ENCODE measurements at places on chromosomes 4 and X. TPM values are rescaled to one million over a fixed set of nuclear protein-coding genes. Genes with fewer than 3 reads are reported as not detected.
A peak's percentile ranks its signal among the peaks of the same experiment; 100 is the strongest.

The CITED1 gene
- not detected for total RNA-seq

GRCh38 chr4:111960241-111960667 is 185.0 kb upstream of the FAM241A start:
- H3K27me3 ChIP-seq, result no peaks in the 10 kb centered on the region
- no peak overlapping the region for H3K4me3 ChIP-seq
- H3K4me1 ChIP-seq, result no peaks in the 10 kb centered on the region
- DNase-seq, result no peak

DNA sequence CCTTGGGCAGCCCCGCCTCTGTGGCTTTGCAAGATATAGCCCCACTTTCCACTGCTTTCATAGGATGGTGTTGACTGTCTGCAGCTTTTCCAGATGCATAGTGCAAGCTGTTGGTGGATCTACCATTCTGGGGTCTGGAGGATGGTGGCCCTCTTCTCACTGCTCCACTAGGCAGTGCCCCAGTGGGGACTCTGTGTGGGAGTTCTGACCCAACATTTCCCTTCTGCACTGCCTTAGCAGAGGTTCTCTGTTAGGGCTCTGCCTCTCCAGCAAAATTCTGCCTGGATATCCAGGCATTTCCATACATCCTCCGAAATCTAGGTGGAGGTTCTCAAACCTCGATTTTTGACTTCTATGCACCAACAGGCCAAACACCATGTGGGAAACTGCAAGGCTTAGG is 153.7 kb downstream of the TBCK start:
- H3K27ac ChIP-seq, result no peak overlapping the region
- H3K27me3 ChIP-seq, result no peaks in the 10 kb centered on the region
- peaks cover 13% of the 10 kb centered on the region for H3K4me1 ChIP-seq
- DNase-seq, result no peak
- H3K4me3 ChIP-seq, result no peak overlapping the region

GRCh38 chr4:103934178-103934789 is 214.5 kb upstream of the TACR3 start:
- no peak for DNase-seq
- H3K27me3 ChIP-seq, result no peaks in the 10 kb centered on the region
- H3K36me3 ChIP-seq, result no peaks in the 10 kb centered on the region
- H3K4me3 ChIP-seq, result no peak overlapping the region
- no peak overlapping the region for H3K27ac ChIP-seq

GRCh38 chrX:45619290-45619689 is 418.6 kb upstream of the DIPK2B start:
- no peak for DNase-seq
- no peak overlapping the region for H3K27ac ChIP-seq
- H3K4me1 ChIP-seq, result no peaks in the 10 kb centered on the region
- no peaks in the 10 kb centered on the region for H3K36me3 ChIP-seq
- peaks cover 19% of the 10 kb centered on the region for H3K27me3 ChIP-seq

The POF1B gene
- not detected for total RNA-seq

- no peaks in the 10 kb centered on the region for H3K4me1 ChIP-seq
- no peaks in the 10 kb centered on the region for H3K36me3 ChIP-seq
- no peak overlapping the region for H3K4me3 ChIP-seq
- H3K27ac ChIP-seq, result no peak overlapping the region
- no peak for DNase-seq
Measured at GRCh38 chr4:70577220-70577927, 14.7 kb upstream of the AMBN start.

DNA sequence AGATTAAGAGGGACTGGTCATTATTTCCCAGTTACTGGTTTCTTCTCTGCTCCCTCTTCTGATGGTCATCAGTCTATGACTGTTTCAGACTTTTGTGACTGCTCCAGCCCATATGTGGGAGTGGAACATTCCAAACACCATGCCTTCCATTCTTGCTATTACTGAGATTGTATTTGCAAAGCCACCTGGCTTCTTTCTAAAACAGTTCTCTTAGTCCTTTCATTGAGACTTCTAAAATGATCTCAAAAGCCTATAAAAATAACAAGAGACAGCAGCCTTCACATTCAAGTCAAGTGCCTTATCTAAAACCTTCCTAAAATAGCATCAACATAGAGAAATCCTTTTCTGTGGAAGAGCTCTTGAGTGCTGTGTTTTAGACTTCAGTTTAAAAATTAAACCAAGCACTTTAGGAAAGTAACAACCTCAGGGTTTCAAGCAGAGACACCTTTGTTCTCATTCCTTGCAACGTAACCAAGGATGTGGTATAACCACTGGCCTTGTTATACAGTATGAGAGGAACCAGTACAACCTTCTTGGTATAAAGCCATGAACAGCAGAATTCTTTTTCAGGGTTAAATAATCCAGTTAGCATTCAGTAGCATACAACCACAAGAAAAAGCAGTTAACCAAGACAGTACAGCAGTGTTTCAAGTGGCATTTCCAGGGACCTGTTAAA is 97.1 kb downstream of the NFKB1 start:
- H3K4me1 ChIP-seq, result no peaks in the 10 kb centered on the region
- no peak for DNase-seq
- no peak overlapping the region for H3K27ac ChIP-seq
- no peak overlapping the region for H3K4me3 ChIP-seq
- no peaks in the 10 kb centered on the region for H3K27me3 ChIP-seq
- peaks cover 14% of the 10 kb centered on the region for H3K36me3 ChIP-seq

The PGAM4 gene
- total RNA-seq, result not detected

The GDPD2 gene
- total RNA-seq, result not detected

DNA sequence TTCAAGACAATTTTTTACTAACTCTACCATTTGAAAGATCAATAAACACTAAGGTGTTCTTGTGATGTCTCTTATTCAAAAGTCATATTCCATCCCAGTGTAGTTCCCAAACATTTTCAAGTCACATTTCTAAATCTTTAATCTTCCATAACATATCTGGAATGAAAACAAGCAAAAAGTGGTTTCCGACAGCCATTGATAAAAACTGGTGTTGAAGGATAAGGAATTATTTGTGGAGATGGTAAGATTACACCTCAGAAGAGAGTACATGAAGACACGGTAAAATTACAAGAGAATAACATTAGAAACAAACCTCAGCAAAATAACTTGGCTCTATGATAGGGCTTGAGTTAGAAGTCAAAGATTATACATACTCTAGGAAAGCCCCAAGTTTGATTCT is 4.3 kb downstream of the CHIC2 start:
- H3K4me1 ChIP-seq, result peaks cover 68% of the 10 kb centered on the region
- H3K27me3 ChIP-seq, result no peaks in the 10 kb centered on the region
- H3K4me3 ChIP-seq, result peak overlapping the region; percentile 0
- no peaks in the 10 kb centered on the region for H3K36me3 ChIP-seq

DNA sequence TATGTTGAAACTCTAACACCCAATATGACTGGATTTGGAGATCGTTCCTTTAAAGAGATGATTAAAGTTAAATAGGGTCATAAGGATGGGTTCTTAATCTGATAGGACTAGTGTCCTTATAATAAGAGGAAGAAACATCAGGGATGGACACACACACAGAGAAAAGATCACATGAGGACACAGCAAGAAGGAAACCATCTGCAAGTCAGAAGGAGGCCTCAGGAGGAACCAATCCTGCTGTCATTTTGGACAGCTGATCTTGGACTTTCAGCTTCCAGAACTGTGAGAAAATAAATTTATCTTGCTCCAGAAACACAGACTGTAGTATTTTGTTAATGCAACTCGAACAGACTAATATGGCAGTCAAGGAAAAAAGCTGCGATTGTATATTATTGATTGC is 631.5 kb downstream of the PCDH7 start:
- no peak overlapping the region for H3K4me3 ChIP-seq
- no peaks in the 10 kb centered on the region for H3K36me3 ChIP-seq
- no peak for DNase-seq
- no peaks in the 10 kb centered on the region for H3K4me1 ChIP-seq

GRCh38 chr4:10002278-10002677 is 19.0 kb downstream of the SLC2A9 start:
- no peaks in the 10 kb centered on the region for H3K36me3 ChIP-seq
- DNase-seq, result no peak
- no peak overlapping the region for H3K4me3 ChIP-seq
- H3K27ac ChIP-seq, result no peak overlapping the region
- H3K27me3 ChIP-seq, result peaks cover 2% of the 10 kb centered on the region
- peaks cover 19% of the 10 kb centered on the region for H3K4me1 ChIP-seq

- H3K4me1 ChIP-seq, result no peaks in the 10 kb centered on the region
- H3K4me3 ChIP-seq, result no peak overlapping the region
- no peak for DNase-seq
- H3K27ac ChIP-seq, result no peak overlapping the region
- H3K36me3 ChIP-seq, result no peaks in the 10 kb centered on the region
Measured at GRCh38 chrX:21946925-21947641, 6.6 kb downstream of the SMS start.

The RAB40A gene
- total RNA-seq, result not detected

- peaks cover 21% of the 10 kb centered on the region for H3K36me3 ChIP-seq
- no peaks in the 10 kb centered on the region for H3K27me3 ChIP-seq
- H3K4me3 ChIP-seq, result no peak overlapping the region
Measured at GRCh38 chr4:139684351-139684750, 18.7 kb downstream of the MGST2 start.

The CCDC160 gene
- total RNA-seq, result 0.97 TPM

DNA sequence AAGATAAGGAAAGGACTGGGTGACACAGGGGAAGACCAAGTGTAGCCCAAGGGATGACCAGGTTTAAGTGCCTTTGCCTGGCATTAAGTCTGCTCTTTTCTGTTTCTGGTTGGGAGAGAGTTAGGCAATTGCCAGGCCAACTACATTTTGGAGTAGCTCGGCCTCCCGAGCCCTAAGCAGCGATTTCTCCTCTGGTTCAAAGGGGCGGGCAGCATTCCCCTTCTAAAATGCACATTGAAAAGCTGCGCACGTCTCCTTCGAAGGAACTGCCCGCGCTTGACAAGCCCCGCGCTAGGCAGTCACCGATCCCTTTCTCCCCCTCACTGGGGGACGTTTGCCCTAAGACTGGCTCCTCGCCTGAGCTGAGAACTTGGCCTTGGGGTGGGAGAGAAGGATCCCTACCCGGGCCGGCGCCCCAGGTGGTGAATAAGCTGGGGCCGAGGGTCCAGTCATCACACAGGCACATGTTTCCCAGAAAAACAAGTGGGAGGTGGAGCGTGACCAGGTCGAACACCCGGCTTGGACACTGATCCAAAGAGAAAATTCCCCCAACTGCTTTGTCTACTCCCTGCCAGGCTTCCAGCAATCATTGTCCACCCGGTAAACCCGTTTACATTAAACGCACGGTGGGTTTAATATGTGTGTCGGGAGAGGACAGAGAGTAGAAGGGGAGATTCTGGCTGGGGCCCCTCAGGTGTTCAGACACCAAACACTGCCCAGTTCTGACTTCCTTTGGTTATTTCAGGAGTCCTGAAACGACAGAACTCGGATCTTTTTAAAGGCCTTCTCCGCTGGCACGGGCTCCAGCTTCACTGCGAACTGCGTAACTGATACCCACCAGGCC is 4.0 kb downstream of the ARX start:
- no peaks in the 10 kb centered on the region for H3K36me3 ChIP-seq
- no peaks in the 10 kb centered on the region for H3K4me1 ChIP-seq
- peaks cover 89% of the 10 kb centered on the region for H3K27me3 ChIP-seq
- H3K4me3 ChIP-seq, result peak overlapping the region; percentile 66

- no peak overlapping the region for H3K27ac ChIP-seq
- H3K4me1 ChIP-seq, result no peaks in the 10 kb centered on the region
- no peaks in the 10 kb centered on the region for H3K36me3 ChIP-seq
- H3K4me3 ChIP-seq, result no peak overlapping the region
Measured at GRCh38 chrX:12891171-12891570, 15.2 kb upstream of the TLR8 start.
